Memory B cell (primary cell): ENCODE measurements at places on chromosomes 12 and 14.

GRCh38 chr12:104716172-104716571, 241.9 kb downstream of the SLC41A2 start:
- no peak for DNase-seq

GRCh38 chr12:31342286-31342685, 16.3 kb upstream of the SINHCAF start:
- DNase-seq: no peak

DNA sequence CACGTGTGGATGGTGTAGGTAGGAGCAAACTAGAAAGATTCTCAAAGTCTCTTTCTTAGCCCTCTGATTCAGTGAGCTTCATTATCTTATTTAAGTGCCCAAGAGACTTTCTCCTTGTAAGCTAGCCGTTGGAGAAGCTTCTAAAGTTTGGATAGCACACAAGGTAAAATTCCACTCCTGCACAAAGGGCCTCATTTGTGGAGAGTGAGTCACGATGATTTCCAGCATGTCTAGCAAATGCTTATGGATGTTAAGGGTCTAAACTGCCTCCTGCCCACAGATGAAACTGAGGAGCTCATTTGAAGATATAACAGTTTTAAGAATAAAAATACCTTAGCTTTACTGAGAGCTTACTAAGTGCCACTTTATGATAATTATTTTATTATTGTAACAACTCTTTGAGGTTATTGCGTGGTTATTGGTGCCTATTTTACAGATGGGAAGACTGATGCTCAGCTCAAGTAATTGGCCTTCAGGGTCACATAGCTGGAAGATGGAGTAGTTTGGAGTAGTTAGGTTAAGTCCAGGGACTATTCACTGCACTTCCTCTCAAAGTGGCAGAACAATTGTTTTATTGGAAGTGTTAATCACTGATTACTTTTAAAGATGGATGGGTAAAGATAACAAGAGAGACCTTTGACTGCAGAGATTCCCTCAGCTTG, 78.7 kb upstream of the HIF1A start:
- DNase-seq: no peak

DNA sequence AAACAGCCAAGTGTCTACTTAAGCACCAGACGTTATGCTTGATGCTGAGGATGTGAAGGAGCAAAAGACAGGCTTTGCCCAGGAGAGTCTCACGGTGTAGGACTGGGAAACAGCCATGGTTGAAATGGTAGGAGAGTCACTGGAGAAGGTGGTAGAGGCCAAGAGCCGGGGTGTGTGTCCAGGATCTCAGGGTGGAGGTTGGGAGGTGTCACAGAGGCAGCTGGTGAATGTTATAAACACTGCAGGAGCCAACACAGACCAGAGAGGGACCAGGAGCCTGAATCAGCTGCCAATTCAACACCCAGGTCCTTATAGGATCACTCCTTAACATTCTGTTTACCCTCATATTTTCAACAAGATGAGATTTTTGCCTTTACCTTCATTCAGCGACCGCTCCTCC, 7.5 kb downstream of the NID2 start:
- no peak for DNase-seq
